ENCODE measurements at places on chromosomes 13 and 19. TPM values are rescaled to one million over a fixed set of nuclear protein-coding genes. Genes with fewer than 3 reads are reported as not detected.

- no peak overlapping the region for H3K4me3 ChIP-seq
- no peaks in the 10 kb centered on the region for H3K36me3 ChIP-seq
- no peaks in the 10 kb centered on the region for H3K4me1 ChIP-seq
- H3K27ac ChIP-seq: no peak overlapping the region
Measured at GRCh38 chr13:43805681-43806128, 18.9 kb upstream of the ENOX1 start.

- no peak overlapping the region for H3K27ac ChIP-seq
- DNase-seq: peak; percentile 82
- no peaks in the 10 kb centered on the region for H3K36me3 ChIP-seq
- no peaks in the 10 kb centered on the region for H3K27me3 ChIP-seq
Measured at GRCh38 chr13:26508885-26509284, 48.6 kb upstream of the WASF3 start.

DNA sequence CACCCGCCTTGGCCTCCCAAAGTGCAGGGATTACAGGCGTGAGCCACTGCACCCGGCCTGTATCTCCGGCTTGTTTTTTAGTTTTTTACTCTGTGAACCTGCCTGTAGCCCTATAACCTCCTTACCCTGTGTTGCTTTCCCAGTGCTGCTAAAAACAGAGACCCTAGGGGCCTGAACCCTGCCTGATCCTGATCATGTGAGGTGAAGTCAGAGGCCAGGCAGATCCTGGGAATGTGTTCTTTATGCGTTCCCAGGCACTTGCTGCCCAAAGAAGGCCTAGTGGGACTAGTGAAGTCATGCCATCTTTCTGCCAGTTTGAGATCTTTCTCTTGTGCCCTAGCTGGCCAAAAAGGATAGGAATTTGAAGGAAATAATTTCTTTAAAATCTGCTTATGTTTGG lies 4.6 kb downstream of the UBA2 start:
- no peaks in the 10 kb centered on the region for H3K36me3 ChIP-seq
- H3K4me1 ChIP-seq: peaks cover 6% of the 10 kb centered on the region
- peak overlapping the region; percentile 68 for H3K27ac ChIP-seq
- H3K4me3 ChIP-seq: no peak overlapping the region

LRRC8E gene
- not detected for polyA plus RNA-seq

GRCh38 chr13:94411747-94412146 lies 67.7 kb downstream of the DCT start:
- DNase-seq: no peak
- no peaks in the 10 kb centered on the region for H3K36me3 ChIP-seq
- no peak overlapping the region for H3K27ac ChIP-seq
- no peaks in the 10 kb centered on the region for H3K27me3 ChIP-seq
- H3K4me3 ChIP-seq: no peak overlapping the region

- no peaks in the 10 kb centered on the region for H3K27me3 ChIP-seq
- no peaks in the 10 kb centered on the region for H3K4me1 ChIP-seq
- H3K4me3 ChIP-seq: no peak overlapping the region
- H3K27ac ChIP-seq: no peak overlapping the region
- DNase-seq: peak; percentile 53
Measured at GRCh38 chr19:33814181-33815165, 17.8 kb downstream of the KCTD15 start.

NKG7 gene
- polyA plus RNA-seq: 0.38 TPM

C13orf46 gene
- 0.13 TPM for polyA plus RNA-seq

- H3K4me3 ChIP-seq: no peak overlapping the region
- no peak overlapping the region for H3K27ac ChIP-seq
- H3K27me3 ChIP-seq: no peaks in the 10 kb centered on the region
- H3K4me1 ChIP-seq: no peaks in the 10 kb centered on the region
- DNase-seq: no peak
- no peaks in the 10 kb centered on the region for H3K36me3 ChIP-seq
Measured at GRCh38 chr19:4647676-4648644, 8.6 kb downstream of the TNFAIP8L1 start.

DNA sequence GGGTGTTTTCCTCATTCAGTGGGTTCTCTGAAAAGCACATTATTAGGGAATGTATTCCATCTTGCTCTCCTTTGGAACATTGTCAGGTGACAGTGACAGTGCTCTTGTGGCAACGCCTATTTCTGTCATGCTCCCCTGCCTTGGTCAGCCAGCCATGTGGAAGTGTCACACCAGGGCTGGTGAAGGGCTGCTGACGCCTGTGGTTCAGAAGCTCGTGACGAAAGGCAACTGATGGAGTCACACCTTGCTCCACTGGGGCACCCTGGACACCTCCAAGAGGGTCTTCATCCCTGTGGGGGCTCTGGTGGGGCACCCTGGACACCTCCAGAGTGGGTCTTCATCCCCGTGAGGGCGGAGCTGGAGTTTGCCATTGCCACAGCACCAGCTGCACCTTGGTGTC lies 68.9 kb upstream of the GPR183 start:
- no peaks in the 10 kb centered on the region for H3K27me3 ChIP-seq
- no peak overlapping the region for H3K4me3 ChIP-seq
- no peaks in the 10 kb centered on the region for H3K36me3 ChIP-seq
- H3K27ac ChIP-seq: no peak overlapping the region
- H3K4me1 ChIP-seq: no peaks in the 10 kb centered on the region

DNA sequence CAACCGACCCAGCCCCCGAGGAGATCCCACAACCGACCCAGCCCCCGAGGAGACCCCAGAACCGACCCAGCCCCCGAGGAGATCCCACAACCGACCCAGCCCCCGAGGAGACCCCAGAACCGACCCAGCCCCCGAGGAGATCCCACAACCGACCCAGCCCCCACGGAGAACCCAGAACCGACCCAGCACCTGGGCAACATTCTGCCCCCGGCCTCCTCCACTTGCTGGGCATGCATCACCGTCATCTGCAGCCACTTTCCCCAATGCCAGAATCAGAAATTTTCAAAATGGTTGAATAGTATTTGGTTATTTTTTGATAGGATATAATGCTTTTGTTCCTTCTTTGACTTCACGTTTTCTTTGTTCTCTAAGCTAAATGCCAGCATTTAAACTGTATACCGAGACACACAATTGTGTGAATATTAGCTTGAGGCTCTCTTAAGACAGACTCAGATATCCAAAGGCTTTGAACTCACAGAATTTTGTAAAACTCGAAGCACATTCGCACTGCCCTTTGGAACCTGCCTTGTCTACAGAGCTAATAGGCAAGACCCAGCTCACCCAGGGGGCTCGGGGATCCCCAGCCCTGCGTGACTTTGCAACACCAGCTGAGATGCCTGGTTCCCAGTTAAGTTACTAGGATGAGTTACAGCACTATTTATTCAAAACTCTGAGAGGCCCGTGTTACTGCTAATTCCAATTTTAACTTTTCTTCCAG lies 15.5 kb upstream of the RASA3 start:
- no peak overlapping the region for H3K4me3 ChIP-seq
- no peaks in the 10 kb centered on the region for H3K27me3 ChIP-seq
- H3K27ac ChIP-seq: no peak overlapping the region
- H3K4me1 ChIP-seq: no peaks in the 10 kb centered on the region
- H3K36me3 ChIP-seq: no peaks in the 10 kb centered on the region

ZNF829 gene
- 2.6 TPM for polyA plus RNA-seq

RHPN2 gene
- 0.33 TPM for polyA plus RNA-seq

GRCh38 chr19:45234089-45234869 lies 10.9 kb downstream of the EXOC3L2 start:
- no peaks in the 10 kb centered on the region for H3K36me3 ChIP-seq
- H3K4me3 ChIP-seq: no peak overlapping the region
- no peaks in the 10 kb centered on the region for H3K4me1 ChIP-seq
- no peak for DNase-seq

GRCh38 chr19:31252441-31252840 lies 96.8 kb downstream of the TSHZ3 start:
- no peak overlapping the region for H3K4me3 ChIP-seq
- DNase-seq: no peak
- H3K27ac ChIP-seq: no peak overlapping the region
- no peaks in the 10 kb centered on the region for H3K36me3 ChIP-seq
- H3K4me1 ChIP-seq: no peaks in the 10 kb centered on the region

SIRT6 gene
- polyA plus RNA-seq: 26.1 TPM

WBP4 gene
- polyA plus RNA-seq: 17.9 TPM

DNA sequence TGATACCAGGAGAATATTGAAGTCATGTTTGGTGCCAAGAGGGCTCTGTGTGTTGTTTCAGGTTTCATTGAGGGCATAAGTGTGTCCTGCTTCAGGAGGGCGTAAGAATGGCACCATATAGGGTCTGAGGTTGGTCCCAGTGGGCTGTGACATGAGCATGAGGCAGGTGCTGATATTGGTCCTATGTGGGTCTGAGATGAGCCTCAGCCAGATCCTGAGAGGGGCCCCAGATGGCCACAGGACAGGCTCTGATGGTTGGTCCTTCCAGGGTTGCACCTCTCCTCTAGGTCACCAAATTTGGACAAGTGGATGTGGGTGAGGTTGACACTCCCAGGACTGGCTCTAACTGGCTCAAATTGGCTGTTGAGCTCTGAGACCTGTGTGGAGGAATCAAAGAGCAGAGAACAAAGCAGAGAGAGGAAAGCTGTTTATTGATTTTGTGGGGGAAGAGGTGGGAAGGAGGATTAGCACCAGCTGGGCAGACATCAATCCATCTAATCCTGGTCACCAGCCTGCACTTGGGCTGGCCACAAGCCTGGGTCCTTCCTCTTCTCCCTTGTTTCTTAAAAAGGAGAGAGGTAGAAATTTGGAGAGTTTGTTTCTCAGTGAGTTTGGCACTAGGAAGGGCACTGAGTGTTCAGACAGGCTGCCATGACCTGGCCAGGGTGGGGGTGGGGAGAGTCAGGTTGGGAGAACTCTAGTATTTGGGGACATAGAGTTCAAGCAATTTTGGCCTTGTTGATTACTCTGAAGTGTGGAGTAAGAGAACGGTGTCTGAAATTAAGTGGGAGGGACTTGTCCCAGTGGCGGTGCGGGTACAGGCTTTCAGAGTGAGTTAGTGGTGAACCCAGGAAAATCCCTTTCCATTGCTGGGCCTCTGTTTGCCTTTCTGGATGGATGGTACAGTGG lies 38.7 kb downstream of the CYP2B6 start:
- no peak overlapping the region for H3K27ac ChIP-seq
- DNase-seq: no peak
- no peaks in the 10 kb centered on the region for H3K27me3 ChIP-seq
- no peaks in the 10 kb centered on the region for H3K36me3 ChIP-seq

GRCh38 chr13:34161931-34162543 lies 344.1 kb downstream of the RFC3 start:
- no peak overlapping the region for H3K4me3 ChIP-seq
- H3K27me3 ChIP-seq: no peaks in the 10 kb centered on the region
- peaks cover 3% of the 10 kb centered on the region for H3K4me1 ChIP-seq

DNA sequence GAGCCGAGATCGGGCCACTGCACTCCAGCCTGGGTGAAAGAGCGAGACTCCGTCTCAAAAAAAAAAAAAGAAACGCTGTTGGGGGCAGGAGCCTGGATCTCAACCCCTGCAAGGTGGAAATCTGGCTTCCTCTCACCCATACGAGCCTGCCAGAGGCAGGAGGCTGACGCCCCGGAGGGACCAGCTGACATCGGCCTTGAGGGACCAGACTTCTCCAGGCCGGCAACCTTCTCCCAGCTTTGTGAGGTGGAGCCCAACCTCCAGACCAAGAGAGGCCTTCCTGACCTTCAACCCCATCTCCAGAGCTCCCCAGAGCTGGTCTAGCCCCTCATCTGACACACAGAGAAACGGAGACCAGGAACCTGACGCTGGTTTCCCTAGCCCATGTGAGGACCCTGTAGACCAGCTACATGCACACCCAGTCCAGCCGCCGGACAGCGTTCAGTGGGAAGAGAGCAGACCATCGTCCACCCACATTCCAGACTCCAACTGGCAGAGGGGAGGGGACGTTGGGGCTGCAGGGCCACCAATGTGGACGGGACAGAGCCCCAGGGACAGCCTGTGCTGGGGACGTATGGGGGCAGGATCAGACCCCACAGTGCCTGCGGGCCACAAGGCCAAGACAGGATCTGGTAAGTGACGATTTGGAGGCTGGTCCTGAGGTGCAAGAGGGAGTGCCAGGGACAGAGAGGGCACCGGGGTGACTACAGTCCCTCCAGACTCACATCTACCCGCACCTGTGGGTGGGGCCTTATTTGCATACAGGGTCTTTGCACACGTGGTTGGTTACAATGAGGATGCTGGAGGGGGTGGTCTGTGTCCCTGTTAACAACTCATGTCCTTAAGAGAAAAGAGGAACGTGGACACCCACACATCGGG lies 11.4 kb downstream of the SBNO2 start:
- no peak for DNase-seq

DNA sequence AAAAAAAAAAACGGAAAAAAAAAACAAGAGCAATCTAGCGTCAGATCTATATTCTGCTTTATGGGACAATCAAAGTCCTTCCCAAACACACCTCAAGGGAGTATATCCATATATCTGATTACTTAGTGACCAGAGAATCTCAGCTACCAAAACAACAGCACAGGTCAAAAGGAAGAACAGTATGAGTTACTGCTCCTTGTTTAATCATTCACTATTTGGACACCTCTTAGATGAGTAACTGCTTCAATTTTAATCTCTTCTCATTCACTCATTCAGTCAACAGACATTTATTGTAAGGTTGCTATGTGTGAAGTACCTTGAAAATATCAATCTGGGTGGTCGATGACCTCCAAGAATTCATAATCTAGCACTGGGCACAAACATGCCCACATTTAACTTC lies 193.2 kb downstream of the IRS2 start:
- no peak overlapping the region for H3K27ac ChIP-seq
- no peak for DNase-seq
- H3K4me1 ChIP-seq: no peaks in the 10 kb centered on the region
- no peak overlapping the region for H3K4me3 ChIP-seq
- no peaks in the 10 kb centered on the region for H3K36me3 ChIP-seq
- no peaks in the 10 kb centered on the region for H3K27me3 ChIP-seq

DNA sequence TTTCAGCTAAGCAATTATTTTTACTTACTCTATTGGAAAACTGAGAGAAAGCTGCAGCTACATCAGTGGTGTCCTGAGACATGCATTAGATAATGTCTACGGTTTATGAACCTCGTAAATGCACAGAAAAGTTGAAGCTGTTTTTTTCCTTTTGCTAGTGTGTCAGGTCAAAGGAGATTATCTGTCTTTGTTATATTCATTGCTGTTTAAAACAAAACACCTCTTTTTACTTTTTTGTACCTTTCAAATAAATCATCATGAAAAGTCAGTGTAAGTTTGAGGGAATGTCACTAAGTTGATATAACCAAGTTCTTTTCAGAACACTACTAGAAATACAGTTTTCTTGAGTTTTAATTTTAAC lies 2.2 kb downstream of the NBEA start:
- H3K27me3 ChIP-seq: no peaks in the 10 kb centered on the region
- H3K27ac ChIP-seq: no peak overlapping the region
- H3K4me1 ChIP-seq: peaks cover 3% of the 10 kb centered on the region
- DNase-seq: no peak
- H3K4me3 ChIP-seq: no peak overlapping the region

DNA sequence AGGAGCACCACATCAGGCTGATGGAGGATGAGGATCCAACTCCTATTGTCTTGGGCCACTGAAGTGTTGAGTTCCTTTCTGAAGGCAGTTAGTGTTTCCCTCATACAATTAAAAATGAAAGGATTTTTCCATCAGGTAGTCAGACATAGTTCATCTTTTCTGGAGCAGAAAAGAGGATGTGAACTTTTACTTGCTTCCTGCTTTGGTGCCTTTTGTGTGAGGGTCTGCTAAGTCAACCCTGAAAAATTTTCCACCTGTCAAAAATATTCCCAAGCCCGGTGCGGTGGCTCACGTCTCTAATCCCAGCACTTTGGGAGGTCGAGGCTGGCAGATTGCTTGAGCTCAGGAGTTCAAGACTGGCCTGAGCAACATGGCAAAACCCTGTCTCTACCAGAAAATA lies 43.9 kb downstream of the RGCC start:
- no peaks in the 10 kb centered on the region for H3K27me3 ChIP-seq
- H3K4me1 ChIP-seq: no peaks in the 10 kb centered on the region
- no peak for DNase-seq
- no peak overlapping the region for H3K4me3 ChIP-seq
- no peaks in the 10 kb centered on the region for H3K36me3 ChIP-seq
- no peak overlapping the region for H3K27ac ChIP-seq

SEMA6B gene
- polyA plus RNA-seq: 0.43 TPM

Data from aorta (tissue), 5 donors.